ENCODE measurements at places on chromosomes 1 and 21.

GRCh38 chr1:53140451-53140850 is 2.0 kb downstream of the SLC1A7 start:
- DNase-seq = no peak

DNA sequence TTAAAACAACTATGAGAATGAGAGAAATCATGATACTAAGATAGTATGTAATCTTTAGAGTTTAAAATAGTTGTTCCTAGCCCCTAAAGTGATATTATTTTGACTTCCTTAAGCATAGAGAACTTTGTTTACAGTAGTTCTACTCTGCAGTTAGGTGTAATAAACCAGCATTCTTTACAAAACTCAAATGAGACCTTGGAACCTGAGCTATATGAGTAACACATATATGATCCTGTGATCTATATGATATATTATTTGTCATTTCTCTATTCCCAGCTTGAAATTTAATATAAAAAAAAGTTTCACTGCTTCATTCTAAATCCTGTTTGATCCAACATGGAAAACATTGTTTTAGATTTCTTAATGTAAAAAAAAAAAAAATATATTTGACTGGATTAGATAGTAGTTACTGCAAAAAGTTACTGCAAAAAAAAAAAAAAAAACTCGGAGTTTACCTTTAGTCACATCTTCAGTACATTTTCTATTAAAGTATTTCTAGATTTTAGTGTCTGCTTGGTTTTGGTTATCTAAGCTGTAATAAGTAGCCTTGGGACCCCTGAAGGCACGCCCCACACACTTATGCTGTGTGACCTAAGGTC is 463.8 kb downstream of the USP25 start:
- DNase-seq = no peak

- peak; percentile 14 for DNase-seq
Measured at GRCh38 chr1:53057127-53057526, 4.9 kb upstream of the PODN start.

- no peak for DNase-seq
Measured at GRCh38 chr1:115126516-115126915, 37.2 kb upstream of the TSPAN2 start.

- DNase-seq = no peak
Measured at GRCh38 chr1:77625250-77625649, 57.2 kb downstream of the ZZZ3 start.

GRCh38 chr1:94106716-94107115 is 14.2 kb downstream of the ABCA4 start:
- DNase-seq = no peak

DNA sequence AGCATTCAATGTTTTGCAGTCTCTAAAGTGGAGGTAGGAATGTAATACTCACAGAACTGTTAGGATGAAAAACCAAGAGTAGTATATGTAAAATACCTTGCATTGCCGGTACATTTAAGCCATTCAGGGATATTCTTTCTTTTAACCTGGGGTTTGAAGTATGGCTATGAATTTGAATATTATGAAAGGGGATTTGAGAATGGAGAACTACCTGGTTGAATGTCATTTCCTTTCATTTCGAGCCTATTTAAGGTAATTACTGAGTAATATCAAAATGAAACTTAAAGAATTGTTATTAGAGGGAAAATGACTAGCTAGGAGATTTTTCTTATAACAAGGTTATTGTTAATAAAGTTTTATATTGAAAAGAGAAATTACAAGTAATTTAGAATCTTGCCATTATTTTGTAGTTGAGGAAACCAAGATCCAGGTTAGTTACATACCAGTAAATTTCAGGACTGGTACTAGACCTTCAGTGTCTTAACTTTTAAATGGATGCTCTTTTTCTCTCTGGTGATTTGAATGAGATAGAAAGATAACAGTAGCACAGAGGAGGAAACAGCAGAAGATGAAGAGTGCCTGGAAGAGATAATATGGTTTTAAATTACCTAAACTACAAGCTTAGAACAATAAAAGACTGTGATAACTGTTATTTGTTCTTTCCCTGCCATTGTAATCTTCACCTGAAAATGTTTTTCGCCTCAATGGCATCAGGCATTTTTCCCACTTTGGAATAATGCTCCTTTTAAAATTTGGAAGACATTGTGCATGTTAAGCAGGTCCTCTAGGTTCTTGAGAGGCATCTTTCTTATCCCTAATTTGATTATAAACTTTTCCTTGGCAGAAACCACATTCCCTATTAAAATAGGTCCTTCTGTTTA is 103.2 kb downstream of the PKN2 start:
- no peak for DNase-seq
